ENCODE measurements at places on chromosomes 7 and 10.
A peak's percentile ranks its signal among the peaks of the same experiment; 100 is the strongest.

- no peak for DNase-seq
These were observed 7.9 kb upstream of the PITRM1 start for GRCh38 chr10:3180355-3181025.

GRCh38 chr10:90313576-90314325 is 544.1 kb downstream of the HTR7 start:
- no peak for DNase-seq

DNA sequence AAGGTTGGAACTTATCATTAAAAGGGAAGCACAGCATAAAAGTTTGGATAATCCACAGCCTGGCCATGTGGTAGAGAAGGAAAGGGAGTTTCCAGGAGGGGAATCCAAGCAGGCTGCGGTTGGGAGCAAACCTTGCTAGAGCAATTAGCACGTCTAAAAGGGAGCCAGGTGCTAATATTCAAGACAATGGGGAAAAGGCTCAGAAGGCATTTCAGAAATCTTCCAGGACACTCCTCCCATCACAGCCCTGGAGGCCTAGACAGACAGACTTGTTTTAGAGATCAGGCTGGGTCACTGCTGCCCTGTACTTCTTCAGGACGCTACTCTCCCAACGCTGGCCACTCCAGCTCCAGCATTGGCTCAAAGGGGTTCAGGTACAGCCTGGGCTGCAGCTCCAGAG is 96.2 kb upstream of the KAT6B start:
- no peak for DNase-seq

- no peak for DNase-seq
These were observed 413.7 kb upstream of the GHITM start for GRCh38 chr10:83725567-83725966.

GRCh38 chr10:131897297-131897899 is 3.4 kb upstream of the PPP2R2D start:
- peak; percentile 93 for DNase-seq

- no peak for DNase-seq
These were observed 12.5 kb downstream of the ADGRA1 start for GRCh38 chr10:133100186-133100585.

DNA sequence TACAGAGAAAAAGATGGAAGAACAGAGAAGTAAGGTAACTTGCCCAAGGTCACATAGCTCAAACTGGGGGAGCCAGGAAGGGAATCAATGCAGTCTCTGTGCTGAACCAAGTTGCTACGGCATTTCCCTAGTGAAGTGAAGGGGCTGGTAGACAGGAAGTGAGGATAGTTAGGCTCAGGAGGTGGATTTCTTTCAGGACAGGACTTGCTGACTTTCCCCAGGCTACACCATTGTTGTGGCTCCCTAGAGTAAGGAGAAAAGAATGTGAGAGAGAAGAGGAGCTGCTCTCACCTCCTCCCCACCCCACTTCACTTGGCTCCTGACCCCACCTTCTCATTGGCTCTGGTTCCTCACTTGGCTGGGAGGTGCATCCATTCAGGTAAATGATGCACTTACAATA is 316.9 kb downstream of the INHBA start:
- no peak for DNase-seq

DNA sequence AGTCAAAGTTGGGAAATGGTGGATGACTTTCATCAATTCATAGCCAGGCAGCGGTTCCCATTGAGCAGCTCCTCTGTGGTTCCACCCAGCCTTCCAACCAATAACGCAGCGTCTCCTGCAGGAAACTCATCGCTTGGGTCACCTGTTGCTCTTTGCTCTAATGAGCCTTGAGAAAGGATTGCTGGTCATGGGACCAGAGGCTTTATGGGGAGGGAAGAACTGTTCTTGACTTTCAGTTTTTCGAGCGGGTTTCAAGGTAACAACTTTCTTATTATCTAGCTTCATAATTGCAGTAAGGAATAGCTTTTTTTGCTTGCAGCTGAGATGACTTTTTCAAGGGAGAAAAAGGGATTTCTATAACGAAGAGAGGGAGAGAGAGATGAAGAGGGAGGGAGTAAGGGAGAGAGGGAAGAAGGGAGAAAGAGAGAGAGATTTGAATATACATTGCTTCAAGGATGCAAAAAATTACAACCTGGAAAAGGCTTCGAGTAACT is 405 bp upstream of the ENTPD1 start:
- no peak for DNase-seq

GRCh38 chr10:69963835-69964710 is 88.6 kb upstream of the MACROH2A2 start:
- no peak for DNase-seq

DNA sequence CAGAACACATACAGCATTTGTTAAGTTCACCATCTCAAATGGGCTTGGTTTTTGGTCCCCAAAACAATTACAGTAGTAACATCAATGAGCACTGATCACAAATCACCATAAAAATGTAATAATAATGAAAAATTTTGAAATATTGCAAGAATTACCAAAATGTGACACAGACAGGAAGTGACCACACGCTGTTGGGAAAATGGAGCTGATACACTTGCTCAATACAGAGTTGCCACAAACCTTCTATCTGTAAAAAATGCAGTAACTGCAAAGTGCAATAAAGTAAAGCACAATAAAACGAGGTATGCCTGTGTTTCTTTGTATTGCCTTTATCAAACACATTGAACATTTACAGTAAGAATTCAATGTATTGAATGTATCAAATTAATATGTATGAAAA is 262.7 kb downstream of the CTNNA3 start:
- DNase-seq, result no peak

GRCh38 chr7:41752615-41753014 is 49.7 kb upstream of the INHBA start:
- DNase-seq, result no peak

- DNase-seq, result no peak
These were observed 157.1 kb upstream of the PRKCQ start for GRCh38 chr10:6737080-6737641.
